ENCODE measurements at places on chromosomes 2 and 18.

- DNase-seq = no peak
Measured at GRCh38 chr2:221792971-221793521, 220.9 kb upstream of the EPHA4 start.

DNA sequence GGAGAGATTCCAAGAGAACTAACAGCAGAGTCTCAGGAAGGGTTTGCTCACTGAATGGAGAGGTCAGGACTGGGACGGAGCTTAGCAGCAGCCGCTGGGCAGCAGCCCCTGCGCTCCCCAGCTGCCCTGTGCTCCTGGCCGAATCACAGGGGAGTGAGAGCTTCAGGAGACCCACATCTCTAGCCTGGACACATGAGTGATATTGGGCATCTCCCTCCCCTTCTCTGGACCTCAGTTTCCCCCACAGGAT, 511 bp downstream of the MATN3 start:
- DNase-seq = no peak

DNA sequence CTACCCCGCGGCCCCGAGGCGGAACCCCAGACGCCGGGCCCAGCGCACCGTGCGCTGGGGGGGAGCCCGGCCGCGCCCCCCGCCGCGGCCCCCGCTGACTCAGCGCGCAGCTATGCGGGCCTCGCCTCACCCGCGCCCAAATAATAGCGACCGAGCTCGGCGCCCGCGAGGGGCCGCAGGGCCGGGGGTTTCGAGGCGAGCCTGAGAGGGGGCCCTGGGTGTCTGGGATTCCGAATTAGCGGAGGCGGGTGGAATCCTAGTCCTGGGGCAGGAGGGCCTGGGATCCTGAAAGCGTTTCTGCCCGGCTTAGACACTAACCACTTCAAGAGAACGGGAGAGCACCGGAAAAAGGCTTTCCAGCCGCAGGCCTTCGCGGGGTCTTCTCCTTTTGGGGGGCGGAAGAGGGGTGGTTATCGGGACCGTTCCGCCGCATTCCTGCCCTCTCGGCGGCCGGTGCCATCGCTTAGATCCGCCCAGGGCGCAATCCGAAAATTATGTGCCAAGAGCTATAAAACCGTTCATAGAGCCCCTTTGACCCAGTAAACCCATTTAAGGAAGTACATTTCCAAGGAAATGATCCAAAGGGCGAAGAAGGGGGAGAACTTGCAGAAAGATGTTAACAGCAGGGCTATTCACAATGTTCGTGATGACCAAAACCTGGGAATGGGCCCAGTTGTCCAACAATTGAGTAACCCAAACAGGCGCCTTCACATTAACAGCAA, 681 bp upstream of the ROCK2 start:
- no peak for DNase-seq

GRCh38 chr2:203808046-203808750, 59.4 kb upstream of the CTLA4 start:
- DNase-seq = no peak

DNA sequence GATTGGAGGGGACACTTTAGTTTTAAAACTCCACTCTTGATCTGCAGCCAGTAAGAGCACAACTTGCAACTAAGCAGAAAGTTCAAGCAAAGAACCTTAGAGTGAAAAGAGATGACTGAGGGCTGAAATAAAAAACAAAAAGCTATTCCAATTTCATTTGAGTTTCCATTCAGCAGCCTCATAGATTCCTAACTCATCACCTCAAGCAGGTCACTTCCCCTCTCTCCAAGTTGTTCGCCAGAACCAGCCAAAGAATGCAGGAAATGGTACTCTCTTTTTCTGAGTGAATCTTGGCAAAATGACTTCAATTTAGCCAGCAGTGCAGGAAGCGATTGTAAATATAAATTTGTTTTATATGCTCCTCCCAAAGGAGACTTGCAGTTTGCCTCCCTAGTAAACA, 213.3 kb downstream of the SETBP1 start:
- no peak for DNase-seq

DNA sequence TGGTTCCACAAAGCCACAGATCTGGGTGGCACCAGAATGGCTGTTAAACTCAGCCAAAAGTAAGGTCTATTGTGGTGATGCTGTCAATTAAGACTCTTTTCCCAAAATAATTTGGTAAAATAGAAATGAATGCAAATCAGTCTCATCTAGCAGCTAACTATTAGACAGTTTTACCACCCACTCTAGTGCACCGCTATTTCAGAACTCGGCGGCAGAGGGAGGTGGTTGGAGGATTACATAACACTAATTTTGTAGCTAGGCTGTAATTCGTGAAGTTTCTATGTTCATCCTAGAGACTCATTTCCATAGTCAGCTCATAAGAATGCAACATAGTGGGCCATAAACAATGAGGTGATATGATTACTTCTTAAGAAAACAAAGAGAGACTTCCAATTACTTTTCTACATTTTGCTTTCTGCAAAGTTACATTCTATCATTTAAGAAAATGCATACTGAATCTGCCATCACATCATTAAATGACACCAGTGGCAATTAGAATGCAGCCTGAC, 413.8 kb downstream of the FBXO15 start:
- DNase-seq = no peak

DNA sequence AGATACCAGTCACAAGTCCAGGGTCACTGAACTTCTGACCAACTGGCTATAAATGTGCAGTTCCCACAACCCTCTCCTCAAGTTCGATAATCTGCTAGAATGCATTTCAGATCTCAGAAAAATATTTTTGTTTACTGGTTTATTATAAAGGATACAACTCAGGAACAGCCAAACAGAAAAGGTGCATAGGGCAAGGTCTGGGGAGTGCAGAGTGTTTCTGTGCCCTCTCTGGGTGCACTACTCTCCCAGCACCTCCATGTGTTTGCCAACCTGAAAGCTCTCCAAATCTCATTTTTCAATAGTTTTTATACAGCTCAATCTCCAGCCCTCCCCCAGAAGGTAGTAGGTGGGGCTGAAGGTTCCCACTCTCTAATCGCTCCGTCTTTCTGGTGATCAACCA, 85.2 kb downstream of the SKA1 start:
- no peak for DNase-seq

GRCh38 chr2:119123389-119123788, 35.2 kb downstream of the C1QL2 start:
- peak; percentile 66 for DNase-seq
